ENCODE measurements at places on chromosomes 5 and 9.

DNA sequence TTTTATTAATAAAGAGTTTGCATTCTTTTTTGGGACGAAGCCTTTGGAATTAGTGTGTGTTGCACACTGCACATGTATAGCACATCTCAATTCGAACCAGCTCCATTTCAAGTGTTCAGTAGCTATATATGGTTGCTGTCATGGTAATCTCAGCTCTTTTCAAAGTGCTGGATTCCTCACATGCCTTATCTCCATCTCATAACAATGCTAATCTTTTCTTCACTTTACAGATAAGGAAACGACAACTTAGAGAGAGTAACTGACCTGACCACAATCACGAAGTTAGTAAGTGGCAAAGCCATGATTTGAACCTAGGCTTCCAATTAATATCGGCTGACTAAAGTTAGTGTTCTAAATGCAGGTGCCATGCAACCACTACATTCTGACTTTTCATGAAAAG is 204.8 kb upstream of the RASEF start:
- DNase-seq, result no peak

- no peak for DNase-seq
Observed at GRCh38 chr5:167880420-167880819, 411.0 kb upstream of the WWC1 start.

DNA sequence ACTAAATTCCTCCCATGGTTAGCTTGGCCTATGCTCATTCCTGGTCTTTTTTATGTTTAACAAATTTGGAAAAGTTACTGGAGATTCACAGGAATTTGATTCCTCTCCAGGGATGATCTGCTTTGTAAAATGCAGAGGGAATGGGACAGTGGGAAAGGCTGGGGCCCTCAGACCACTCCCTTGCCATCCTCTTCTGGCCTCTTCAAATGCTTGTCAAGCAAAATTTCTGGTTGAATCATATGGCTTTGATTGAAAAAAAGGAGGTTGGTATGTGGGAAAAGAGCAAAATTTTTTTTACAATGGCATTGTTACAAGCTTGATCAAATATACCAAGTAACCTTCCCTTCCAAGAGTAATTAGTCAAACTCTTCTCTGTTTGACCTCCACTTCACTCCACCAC is 225.1 kb downstream of the PIK3R1 start:
- no peak for DNase-seq

DNA sequence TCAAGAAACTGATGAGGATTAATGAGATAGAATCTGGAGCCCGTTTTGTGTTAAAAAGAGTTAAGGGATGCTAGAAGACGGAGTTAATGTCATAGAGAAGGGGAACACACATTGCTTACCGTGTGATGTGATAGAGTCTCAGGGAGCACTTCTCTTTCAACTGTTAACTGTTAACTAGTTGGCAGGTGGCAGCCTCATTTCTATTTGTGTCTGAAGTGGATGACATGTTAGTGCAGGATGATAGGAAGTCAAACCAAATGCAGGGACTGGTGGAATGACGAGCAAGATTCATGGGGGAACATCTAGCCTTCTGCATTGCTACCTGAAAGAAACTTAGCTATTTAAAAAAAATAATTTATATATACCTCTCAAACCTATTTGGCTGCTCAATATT is 222.7 kb downstream of the MAST4 start:
- DNase-seq, result no peak

GRCh38 chr9:7932767-7933166 is 133.2 kb upstream of the DMAC1 start:
- DNase-seq, result no peak

- DNase-seq, result no peak
Observed at GRCh38 chr5:164202338-164202737, 696.9 kb downstream of the MAT2B start.

DNA sequence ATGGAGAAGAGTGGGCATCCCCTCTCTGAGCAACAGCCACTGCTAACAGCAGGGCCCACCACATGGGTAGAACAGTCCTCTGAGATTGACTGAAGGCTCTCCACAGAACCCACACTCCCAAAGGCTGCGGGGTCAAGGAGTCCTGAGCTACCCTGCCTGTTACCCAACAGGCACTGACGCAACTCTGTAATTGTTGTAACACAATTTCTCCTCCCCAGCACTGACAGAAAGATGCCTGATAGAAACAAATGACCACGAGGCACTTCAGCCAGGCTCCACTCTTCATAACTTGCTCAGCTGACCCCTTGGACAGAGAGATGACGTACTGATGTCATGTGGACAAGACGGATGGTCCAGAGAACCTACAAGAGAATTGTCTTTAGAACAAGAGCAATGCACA is 220.7 kb downstream of the SPOCK1 start:
- DNase-seq, result no peak

DNA sequence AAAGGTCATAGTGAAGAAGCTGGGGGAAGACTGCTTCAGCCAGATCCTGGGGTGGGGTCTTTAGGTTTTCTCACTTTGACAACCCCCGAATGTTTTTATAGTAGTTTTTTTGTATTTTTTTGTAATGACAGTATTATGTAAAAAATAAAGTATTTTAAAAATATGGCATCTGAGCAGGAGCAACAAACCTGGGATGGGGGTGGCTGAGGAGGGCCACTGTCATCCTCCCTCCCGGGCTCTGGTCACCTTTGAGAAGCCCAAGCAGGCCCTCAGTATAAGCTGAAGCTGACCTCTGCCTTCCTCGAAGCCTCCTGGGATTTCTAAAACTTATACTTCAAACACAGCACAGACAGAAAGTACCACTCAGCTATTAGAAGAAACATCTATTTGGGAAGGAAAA is 8.7 kb downstream of the DNAJB5 start:
- no peak for DNase-seq

DNA sequence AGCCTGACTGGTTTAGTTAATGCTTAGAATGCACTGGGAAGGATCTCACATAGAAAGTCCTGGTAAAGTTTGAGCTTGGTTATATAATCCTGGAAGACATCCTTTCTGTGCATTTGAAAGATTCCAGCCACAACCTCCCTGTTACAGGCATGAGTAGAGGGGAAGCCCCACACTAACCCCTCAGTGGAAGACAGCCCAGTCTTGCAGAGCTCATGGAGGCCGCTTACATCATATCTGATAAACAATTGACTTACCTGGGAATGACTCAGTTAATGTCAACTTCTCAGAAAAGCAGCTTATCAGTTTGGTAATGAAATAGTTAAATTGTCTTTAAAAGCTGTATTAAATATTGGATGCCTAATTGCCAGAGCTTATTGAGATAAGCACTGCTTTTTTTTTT is 28.1 kb upstream of the PDE8B start:
- DNase-seq, result no peak

DNA sequence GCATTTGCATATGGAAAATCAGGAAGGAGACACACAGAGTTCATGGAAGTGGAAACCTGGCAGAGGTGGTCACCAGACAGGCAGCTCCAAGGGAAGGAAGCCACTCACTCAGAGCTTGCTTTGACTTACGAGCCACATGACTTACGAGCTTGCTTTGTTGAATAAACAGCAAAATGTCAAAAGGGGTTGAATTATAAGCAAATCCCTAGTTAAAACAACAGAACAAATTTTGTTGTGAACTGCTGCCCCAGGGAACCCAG is 164.3 kb downstream of the SYK start:
- no peak for DNase-seq

- DNase-seq, result no peak
Observed at GRCh38 chr5:156147261-156147943, 179.6 kb upstream of the SGCD start.

DNA sequence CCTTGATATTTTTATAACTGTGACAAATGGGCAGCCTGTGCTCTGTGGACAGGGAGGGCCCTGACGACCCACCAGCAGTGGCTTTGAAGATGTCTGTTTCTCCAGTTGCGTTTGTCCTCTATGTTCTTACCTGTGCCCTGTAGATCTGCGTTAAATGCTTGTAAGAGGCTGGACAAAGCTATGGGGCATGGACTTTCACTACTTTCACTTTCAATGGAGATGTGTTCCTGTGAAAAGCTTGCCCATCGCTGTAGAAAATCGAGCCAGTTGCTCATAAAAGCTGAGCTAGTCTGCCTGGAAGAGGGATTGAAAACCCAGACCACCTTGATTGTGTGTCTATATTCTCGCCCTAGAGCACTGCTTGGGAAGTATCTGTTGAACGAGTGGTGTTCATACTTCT is 74.1 kb downstream of the PSAT1 start:
- DNase-seq, result no peak

DNA sequence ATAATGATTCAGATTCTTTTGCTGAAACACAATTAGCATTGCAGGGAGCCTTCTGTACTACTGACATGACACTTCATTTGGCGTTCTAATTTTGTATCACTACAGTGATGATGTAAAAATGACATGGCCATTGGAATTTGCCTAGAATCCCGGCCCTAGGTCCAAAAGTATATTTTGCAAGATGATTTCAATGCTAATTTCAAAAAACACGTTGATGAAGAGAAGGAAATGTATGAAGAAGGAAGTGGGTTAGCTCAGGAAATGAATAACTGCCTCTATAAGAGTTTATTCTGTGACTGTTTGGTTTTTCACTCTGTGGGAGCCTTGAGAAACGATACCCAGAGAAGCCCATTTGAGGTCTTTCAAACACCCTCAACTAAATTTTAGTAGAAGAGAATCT is 59.3 kb downstream of the OSTF1 start:
- DNase-seq, result no peak

DNA sequence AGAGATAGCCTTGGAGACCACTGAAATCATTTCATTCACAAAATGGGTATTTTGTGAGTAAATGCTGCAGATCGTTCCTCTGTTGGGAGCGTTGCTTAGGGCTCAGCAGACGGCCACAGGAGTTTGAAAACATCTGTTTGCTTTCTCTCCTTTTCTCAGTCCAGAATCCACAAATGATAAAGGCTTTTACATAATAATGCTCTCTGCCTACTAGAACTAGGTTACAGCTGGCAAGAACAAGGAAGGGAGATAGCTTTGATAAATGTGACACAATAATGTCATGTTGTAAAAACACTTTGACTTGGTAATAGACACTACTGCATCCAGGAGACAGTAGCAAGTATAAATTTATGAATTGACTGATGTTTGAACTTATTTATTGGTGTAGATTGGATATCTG is 1072.4 kb upstream of the CDH6 start:
- no peak for DNase-seq

- DNase-seq, result no peak
Observed at GRCh38 chr9:13971966-13972655, 341.8 kb downstream of the NFIB start.

DNA sequence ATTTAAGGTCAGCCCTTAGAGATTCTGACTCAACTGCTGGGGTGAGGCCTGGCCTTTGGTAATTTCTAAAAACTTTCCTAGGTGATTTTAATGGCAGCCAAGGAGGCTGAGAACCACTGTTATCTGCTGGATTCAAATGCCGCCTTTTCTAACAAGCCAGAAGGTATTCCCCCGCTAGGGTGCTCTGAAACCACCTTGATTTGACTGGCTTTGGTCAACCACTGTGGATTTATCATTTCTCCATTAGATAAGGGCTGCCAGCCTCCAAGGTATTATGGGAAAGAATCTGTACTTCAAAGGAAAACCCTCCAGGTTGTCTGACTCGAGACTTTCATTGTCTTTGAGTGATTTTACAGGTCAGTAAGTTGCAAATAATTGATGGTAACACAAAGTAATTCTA is 4.3 kb downstream of the ANXA6 start:
- DNase-seq, result no peak

- DNase-seq, result no peak
Observed at GRCh38 chr5:169705322-169705721, 68.2 kb downstream of the DOCK2 start.
